ENCODE measurements at places on chromosomes 2 and 18.

GRCh38 chr2:5668682-5669250, 23.4 kb upstream of the SOX11 start:
- DNase-seq, result no peak

- no peak for DNase-seq
Measured at GRCh38 chr2:29070526-29070925, 3.8 kb downstream of the PCARE start.

- DNase-seq, result no peak
Measured at GRCh38 chr2:235825946-235826345, 332.1 kb downstream of the AGAP1 start.

DNA sequence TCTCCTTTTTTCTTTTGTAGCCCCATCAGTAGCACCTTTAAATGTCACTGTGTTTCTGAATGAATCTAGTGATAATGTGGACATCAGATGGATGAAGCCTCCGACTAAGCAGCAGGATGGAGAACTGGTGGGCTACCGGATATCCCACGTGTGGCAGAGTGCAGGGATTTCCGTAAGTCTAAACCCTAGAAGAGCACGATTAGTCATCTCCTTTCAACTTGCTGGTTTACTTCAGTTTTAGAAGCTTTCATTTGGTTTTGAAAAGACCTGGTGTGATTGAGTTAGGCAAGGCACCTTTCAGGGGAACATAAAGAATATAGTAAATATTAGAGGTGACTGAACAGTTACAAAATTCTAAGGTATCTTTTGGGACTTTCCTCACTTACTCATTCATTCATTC, 72.2 kb upstream of the TMEM87B start:
- DNase-seq, result no peak

DNA sequence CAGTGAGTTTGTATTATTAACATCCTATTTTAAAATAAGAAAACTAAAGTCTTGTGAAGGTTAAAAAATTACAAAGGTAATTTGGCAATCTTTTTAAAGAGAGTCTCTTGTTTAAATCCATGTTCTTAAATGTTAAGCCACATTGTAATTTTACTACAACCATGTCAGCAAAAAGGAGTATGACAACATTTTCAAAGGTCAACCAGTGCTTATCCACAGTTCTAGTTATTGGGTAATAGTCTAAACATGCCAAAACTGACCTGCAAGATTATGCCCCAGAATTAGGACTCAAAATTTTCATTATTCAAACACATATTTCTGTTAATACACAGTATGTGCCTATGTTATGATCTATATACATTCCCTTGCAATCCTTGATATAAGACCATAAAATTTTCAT, 1312.6 kb upstream of the CHAC2 start:
- DNase-seq, result no peak

DNA sequence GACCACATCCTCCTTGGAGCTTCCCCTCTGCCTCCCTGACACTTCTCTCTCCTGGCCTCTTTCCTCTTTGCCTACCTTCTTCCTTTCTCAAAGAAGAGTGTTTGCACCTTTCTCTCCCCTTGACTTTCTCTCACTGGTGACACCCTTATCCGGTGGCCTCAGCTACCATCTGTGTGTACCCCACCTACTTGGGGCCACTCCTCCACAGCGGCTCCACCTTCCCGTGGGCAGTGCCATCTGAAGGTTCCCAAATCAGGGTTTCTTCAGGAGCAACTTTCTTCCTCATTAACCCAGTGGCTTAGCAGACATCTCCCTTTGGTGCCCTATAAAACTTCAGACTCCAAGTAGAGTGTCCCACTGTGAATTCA, 5.3 kb upstream of the NCL start:
- no peak for DNase-seq

DNA sequence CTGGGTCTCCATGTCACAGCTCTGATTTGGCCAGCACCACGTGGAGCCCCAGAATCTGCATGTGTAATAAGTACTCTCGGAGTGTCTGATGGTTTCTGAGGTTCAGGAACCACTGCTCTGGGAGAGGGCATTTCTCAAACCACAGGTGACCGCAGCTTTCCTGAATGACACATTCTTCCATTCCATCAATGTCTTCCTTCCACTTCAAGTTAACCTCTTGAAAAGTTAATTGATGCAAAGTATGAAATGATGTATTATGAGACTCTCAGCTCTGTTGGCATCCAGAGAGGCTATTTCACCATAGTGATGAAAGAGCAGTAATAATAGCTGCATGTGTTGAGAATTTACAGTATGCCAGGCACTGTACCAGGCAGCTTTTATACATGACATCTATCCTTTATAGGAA, 61.3 kb upstream of the CRIM1 start:
- DNase-seq, result no peak

- DNase-seq, result no peak
Measured at GRCh38 chr2:104046466-104046865, 807.4 kb upstream of the POU3F3 start.

DNA sequence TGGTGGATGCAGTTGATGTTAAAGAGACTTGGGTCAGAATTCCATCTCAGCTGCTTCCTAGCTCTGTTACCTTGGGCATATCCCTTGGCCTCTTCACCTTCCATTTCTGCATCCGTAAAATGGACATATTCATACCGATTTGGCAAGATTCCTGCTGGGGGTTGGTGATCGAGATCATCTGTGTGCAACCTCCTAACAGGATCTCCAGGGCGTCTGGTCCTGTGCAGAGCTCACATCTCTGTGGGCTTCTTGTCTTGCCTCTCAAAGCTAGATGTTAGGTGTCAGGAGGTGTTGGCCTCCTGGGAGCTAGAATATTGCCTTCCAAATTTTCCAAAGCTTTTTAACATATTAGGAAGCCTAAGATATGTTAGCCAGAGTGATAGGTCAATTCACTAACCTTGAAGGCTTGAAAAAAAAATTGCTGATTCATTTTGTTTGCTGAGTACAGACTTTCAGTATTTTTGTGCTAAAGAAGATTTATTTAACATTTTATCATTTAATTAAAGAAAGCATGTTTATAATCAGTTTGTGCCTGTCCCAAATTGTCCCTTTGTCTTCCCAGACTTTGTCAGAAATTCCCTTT, 69.7 kb upstream of the ZNF516 start:
- DNase-seq, result peak; percentile 22

GRCh38 chr18:45073556-45073955, 392.9 kb downstream of the SETBP1 start:
- DNase-seq, result no peak

- DNase-seq, result no peak
Measured at GRCh38 chr18:31428211-31428610, 19.3 kb upstream of the DSG3 start.

DNA sequence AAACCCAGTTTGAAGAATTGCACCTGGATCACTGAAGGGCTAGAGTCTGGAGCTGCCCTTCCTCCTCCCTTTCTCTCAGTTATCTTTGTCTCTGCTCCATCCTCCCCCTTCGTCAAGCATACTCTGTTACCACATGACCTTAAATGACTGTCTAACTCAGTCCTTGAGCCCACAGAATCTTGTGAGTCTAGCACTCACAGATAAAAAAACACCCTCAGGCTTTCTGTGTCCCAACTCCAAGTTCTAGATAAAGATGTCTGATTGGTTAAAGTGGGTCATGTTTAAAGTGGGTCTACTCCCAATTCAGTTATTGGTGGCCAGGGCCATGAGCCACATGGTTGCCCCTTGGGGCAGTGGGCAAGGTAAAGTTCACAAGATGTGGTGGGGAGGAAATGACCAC, 53.5 kb upstream of the CYP1B1 start:
- no peak for DNase-seq

DNA sequence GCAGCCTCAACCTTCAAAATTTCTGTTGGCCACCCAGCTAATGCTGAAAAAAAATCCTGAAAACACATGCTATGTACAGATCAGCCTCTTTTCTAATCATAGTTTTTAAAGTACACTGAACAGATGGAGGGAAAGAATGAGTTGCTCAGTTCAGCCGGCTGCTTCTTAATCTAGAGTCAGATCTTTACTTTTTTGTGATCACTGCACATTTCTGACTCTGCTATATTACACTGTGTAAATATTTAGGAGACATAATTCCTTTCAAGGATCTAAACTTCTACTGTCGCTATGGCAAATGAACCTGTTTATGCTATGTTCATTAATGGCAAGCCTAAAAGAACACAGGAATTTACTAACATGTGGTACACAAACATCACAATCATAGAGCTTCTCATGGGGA, 114.2 kb downstream of the SRBD1 start:
- no peak for DNase-seq

DNA sequence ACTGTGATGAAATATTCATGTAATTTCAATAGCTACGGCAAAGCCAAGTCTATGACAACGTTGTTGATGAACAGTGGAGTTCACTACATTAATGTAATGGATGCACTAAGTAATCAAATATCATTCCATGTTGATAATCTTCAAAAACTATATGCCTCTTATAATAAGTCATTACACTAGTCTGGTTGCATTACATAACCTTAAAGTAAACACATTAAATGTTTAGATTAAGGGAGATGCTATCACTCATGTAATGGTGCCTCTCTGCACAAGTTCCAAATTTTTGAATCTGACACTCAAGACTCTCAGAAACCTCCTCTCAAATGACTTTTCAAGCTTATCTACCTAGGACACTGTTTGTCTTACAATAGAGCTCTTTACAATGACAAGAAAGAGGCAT, 35.4 kb downstream of the PIEZO2 start:
- DNase-seq, result no peak

DNA sequence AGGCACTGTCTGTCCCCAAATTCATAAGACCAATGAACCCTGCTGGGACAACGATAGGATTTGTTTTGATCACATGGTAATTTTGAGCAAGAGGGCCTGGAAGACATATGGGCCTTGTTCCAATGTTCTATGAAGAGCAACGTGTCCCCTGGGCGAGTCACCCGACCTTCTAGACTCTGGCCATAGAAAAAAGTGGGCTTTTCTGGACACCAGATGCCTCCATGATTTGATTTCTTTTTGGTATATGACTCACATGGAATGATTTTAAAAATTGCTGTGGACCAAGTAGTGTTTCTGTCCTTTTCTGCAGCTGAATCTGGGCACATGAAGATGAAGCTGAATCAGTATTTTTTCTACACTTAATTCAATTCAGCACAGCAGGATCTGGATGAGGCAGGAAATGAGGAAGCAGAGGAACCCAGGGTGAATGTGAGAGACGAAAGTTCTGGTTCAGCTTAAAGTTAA, 104.9 kb downstream of the CDC42EP3 start:
- no peak for DNase-seq

- no peak for DNase-seq
Measured at GRCh38 chr2:239282448-239283287, 118.2 kb downstream of the HDAC4 start.
